DMS79 treated with DMSO at 0.1 percent for 48 hours (cell line): ENCODE measurements at places on chromosomes 13 and 19.

DNA sequence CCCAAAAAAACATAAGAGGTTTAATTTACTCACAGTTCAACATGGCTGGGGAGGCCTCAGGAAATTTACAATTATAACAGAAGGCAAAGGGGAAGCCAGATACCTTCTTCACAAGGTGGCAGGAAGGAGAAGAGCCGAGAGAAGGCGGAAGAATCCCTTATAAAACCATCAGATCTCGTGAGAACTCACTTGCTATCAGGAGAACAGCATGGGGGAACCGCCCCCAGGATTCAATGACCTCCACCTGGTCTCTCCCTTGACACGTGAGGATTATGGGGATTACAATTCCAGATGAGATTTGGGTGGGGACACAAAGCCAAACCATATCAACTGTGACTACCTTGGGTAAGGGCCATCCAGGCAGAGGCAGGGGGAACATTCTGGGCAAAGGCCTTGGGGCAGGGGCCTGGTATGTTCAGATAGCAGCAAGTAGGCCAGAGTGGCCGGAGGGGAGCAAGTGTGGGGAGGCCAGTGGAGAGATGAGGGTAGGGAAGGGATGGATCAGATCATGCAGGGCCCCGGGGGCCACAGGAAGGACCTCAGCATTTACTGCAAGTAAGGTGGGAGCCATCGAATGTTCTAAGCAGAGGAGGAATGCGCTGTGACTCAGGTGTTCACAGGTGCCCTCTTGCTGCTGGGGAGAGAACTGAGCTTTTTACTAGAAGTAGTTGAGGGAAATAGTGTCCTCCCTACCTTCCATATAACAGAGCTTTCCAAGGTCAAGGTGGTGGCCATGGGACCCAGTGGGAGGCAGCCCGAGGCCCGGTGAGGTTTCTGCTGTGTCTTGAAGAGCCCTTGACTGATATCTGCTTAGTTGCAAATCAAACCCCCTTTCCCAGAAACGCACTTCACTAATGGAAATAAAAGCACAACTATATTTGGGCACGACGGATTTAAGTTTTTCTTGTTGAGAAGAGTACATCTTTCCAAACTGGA is 18.0 kb downstream of the RAB3D start:
- no peak for DNase-seq

DNA sequence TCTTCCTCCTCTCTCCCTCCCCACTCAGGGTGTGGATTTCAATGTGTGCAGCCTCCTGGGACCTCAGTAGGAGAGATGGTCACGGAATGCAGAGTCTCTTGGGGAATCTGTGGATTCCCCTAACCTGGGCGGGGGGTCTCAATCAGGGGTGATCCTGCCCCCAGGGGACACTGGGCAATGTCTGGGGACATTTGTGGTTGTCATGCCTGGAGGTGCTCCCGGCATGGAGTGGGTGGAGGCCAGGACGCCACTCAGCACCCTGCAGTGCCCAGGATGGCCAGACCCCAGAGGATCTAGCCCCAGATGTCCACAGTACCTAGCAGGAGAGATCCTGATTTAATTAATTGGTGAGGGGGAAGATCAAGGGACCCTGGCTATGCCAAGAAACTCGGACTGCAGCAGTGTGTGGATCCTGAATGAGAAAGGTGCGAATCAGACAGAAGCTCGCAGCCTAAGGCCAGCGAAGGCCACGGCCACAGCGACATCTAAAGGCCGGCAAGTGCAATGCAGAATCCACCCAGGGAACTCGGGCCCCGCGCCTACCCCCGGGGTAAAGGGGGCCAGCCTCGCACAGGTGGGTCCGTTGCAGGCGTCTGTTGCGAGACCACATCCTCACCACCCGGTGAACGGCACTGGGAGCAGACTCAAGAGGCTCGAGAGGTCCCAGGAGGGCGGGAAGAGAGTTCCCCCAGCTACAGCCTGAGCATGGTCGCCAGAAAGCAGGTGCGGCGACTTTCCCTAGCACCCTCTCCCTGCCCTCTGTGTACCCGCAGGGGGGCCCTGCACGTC is 88.8 kb downstream of the GNG7 start:
- no peak for DNase-seq

GRCh38 chr13:111632906-111633305 is 312.5 kb downstream of the TEX29 start:
- no peak for DNase-seq

DNA sequence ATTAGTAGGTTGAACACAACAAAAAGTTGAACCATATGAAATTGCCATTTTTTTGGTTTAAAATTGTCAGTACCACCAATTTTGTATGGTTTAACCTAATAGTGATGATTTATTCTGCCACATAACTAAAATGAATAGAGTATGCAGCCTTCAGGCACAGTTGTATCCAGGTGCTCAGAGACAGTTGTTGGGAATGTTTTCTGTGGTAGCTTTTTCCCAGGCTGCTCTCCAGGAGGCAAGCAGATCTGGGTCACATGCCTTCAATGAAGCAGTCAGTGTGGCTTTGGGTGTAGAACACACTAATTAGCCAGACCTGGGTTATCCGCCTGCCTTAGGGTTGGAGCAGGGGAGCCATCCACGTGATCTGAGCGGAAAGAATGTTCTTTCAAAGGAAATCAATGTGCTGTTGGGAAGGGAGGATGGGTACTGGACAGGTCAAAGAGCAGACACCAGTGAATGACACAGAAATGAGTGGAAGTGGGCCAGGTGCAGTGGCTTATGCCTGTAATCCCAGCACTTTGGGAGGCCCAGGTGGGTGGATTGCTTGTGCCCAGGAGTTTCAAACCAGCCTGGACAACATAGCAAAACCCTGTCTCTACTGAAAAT is 28.6 kb downstream of the MARK4 start:
- no peak for DNase-seq
